8988T (cell line): ENCODE measurements at places on chromosomes 6 and 20.

DNA sequence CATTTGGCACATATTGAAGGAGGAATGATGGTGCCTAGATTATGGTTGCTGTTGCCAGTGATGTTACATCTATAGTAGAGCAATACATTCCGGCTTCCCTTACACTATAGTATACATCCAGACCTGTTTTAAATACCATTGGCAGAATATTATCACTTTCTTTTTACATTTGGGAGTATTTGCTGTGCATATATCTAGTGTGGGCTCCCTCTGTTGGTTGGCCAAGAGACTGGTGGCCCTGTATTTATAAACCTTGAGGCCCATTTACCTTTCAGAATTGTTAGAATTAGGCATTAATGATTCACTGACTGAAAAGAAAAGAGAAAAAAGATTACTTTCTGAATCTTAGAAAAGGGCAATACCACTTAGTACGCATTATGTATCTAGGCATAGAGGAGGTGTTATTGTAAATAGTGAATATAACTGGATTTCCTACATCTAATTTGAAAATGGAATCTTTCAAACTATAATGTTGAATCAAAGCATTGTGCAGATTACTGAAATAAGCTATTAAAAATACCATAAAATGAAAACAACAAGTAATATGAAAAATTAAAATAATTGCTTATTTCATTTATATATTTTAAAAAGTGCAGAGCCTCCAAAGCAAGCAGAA is 628.8 kb upstream of the MAN1A1 start:
- no peak for DNase-seq

GRCh38 chr20:35200267-35200666 is 26.2 kb upstream of the MMP24 start:
- DNase-seq, result no peak

DNA sequence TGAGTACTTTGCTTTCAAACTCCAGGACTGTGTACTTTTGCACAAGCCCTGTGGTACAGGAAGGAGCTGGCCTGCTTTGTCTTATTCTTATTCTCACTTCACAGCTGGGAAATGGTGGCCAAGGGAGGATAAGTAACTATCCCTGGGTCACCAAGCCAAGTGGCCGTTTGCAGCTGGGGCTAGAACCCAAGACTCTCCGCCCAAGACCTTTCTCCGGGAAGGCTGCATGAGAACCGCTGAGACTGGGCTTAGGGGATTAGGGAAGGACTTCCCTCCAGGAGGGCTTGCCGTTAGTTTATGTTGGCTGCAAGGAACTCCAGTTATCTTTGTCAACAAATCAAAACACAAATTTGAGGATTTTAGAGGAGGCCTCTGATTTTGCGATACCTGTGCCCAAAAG is 343.2 kb upstream of the RNF24 start:
- no peak for DNase-seq

- no peak for DNase-seq
Measured at GRCh38 chr6:113481910-113482309, 375.2 kb upstream of the MARCKS start.

DNA sequence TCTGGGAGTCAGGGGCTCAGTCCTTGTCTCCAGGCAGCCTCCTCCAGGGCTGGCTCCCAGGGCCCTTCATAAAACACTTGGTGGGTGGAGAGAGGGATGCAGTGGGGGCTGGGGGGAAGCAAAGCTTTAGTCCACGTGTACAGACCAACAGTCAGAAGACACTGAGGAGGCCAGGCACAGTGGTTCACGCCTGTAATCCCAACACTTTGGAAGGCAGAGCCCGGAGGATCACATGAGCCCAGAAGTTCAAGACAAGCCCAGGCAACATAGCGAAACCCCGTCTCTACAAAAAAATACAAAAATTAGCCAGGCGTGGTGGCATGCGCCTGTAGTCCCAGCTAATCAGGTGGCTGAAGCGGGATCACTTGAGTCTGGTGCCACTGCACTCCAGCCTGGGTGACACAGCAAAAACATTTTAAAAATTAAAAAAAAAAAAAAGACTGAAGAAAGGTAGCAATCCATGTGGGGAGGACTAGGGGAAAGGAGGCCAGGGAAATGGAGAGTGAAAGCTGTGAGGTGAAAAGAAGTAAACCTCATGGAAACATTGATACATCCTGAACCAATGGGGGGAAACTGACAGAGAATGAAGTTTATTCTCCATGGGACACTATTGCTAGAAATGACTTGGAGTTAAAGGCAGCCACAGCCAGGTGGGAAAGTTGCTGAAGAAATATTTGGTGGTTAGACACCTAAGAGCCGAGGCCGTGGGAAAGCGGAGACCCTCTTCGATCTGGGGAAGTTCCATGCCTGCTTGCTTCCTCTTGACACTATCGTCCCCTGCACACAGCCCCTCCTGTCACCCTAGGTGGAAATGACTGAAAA is 35.4 kb downstream of the PIM1 start:
- DNase-seq, result no peak

GRCh38 chr20:2240835-2241234 is 55.0 kb upstream of the TGM3 start:
- DNase-seq, result no peak

DNA sequence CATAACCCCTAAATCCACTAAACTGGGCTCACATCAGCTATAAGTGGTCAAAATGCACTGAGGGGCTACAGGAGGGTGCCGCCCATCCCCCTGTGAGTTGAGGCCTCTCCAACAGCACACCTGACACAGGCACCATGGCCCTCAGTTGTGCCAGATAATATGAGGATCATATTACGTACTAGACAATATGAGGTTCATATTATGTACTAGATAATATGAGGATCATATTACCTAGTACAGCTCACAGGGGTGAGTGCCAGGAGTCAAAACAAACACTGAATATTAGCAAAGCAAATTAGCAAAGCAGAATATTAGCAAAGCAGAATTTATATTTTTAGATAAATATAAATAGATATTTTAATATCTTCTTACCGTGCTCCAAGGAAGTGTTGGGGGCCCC is 35.3 kb downstream of the CD24 start:
- no peak for DNase-seq

GRCh38 chr6:136508725-136509392 is 41.4 kb downstream of the MAP7 start:
- no peak for DNase-seq

GRCh38 chr20:61652146-61652545 is 400.1 kb downstream of the CDH4 start:
- DNase-seq, result no peak

DNA sequence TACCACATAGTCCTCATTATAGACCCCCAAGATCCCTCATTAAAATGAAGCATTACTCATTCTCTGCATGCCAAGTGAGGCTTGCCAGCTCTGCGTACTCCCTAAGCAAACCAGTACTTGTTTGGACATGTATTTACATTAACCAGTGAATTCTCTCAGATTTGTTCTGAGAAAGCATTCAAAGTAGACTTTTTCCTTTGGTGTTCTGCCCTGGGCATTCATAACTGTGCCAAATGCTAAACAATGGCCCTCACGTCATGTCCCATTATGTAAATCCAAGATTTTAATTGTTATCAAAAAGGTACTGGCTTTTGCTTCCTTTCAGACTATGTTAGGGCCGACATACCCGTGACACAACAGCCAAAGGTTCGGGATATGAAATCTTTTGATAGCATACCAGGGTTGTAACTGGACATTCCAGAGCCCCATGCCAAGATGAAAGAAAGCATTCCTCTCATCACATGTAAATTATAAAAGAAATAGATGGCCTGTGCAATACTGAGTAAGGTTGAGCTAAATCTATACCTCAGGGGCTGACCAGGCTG is 164.2 kb downstream of the ADAT2 start:
- no peak for DNase-seq
